Right atrium auricular region (tissue), 2 donors: ENCODE measurements at places on chromosomes 7 and 10. TPM values are rescaled to one million over a fixed set of nuclear protein-coding genes. Genes with fewer than 3 reads are reported as not detected.

DNA sequence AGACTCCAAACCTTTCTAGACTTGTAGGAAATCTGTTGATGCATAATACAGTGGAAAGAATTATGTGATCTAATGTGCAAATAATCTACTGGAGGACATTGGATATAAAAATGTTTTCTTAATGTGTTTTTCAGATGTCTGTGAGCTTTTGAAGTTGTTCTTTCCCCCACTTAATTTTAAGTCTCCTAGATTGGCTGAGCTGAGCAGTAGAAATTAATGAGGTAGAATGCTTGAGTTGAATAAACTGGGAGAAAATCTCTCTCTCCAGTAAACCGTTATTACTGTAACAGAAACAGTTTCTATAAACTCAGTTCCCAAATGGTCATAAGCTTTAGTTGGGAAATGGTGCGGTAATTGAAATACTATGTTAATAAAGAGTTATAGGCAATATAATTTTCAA lies 15.7 kb downstream of the CSGALNACT2 start:
- H3K4me3 ChIP-seq, result no peak overlapping the region
- no peaks in the 10 kb centered on the region for H3K36me3 ChIP-seq
- DNase-seq, result no peak
- no peaks in the 10 kb centered on the region for H3K27me3 ChIP-seq
- H3K4me1 ChIP-seq, result no peaks in the 10 kb centered on the region
- H3K27ac ChIP-seq, result no peak overlapping the region

GRCh38 chr10:98338318-98338717 lies 70.3 kb upstream of the LOXL4 start:
- DNase-seq, result no peak
- no peak overlapping the region for H3K27ac ChIP-seq
- no peak overlapping the region for H3K4me3 ChIP-seq
- H3K36me3 ChIP-seq, result no peaks in the 10 kb centered on the region
- peaks cover 17% of the 10 kb centered on the region for H3K4me1 ChIP-seq

DNA sequence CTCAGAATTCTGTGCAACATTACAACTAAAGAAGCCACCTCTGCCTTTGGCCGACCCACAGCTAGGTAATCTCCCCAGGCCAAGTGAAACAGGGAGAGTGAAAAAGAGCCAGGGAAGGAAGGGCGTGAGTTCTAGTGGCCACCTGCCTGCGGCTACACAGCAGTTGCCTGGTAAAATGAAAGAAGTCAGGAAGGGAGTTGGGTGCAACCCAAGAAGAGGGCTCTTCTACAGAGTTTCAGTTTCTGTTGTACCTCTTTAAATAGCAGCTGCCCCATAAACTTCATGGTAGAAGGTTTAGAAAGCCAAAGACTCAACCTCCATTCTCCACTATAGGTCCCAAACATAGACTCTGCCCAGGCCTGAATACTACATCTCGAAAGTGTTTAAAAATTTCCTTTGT lies 76.2 kb upstream of the TMEM168 start:
- peaks cover 24% of the 10 kb centered on the region for H3K4me1 ChIP-seq
- H3K4me3 ChIP-seq, result no peak overlapping the region
- H3K36me3 ChIP-seq, result no peaks in the 10 kb centered on the region

The BICC1 gene
- total RNA-seq, result 8.3 TPM

GRCh38 chr7:92763636-92764423 lies 72.5 kb downstream of the CDK6 start:
- no peaks in the 10 kb centered on the region for H3K27me3 ChIP-seq
- DNase-seq, result no peak
- H3K27ac ChIP-seq, result no peak overlapping the region
- no peaks in the 10 kb centered on the region for H3K36me3 ChIP-seq
- H3K4me3 ChIP-seq, result no peak overlapping the region
- H3K4me1 ChIP-seq, result no peaks in the 10 kb centered on the region

The LAMTOR4 gene
- total RNA-seq, result 153 TPM
